ENCODE measurements at places on chromosomes 6 and 20.

DNA sequence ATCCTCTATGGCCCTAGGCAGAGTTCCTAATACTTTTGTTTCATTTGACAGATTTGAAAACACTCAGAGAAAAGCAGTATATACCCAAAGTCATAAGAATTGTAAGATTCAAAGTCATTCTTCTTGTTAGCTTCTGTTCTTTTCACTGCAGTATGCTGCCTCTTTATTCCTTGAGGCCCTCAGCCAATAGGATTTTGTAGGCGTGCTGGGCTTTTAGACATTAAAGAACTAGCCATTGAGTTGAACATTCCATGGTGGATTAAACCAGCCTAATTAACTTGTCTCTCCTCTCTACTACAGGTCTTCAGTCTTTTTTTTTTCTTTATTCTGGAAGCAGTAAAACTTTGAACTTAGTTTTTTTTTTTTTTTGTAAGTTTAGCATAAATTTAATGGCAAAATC is 186.3 kb downstream of the PLCB4 start:
- no peak for DNase-seq

DNA sequence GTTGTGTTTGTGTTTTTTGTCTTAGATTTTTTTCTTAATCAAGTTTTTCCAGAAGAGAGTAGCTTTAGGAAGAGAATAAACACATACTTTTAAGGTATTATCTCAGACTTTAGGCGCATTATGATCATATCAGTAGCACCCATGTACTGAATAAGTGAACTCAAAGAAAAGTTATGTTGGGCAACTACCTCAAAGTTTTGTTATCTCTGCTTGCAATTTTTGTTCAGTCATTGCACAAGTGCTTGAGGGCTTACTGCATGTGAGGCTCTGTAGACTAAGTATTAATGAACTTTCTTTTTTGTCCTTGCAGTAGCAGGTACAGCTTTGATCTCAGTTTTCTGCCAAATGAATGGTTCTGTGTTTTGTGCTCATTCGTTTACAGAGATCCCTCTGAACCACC is 189.0 kb downstream of the SLC16A10 start:
- no peak for DNase-seq

DNA sequence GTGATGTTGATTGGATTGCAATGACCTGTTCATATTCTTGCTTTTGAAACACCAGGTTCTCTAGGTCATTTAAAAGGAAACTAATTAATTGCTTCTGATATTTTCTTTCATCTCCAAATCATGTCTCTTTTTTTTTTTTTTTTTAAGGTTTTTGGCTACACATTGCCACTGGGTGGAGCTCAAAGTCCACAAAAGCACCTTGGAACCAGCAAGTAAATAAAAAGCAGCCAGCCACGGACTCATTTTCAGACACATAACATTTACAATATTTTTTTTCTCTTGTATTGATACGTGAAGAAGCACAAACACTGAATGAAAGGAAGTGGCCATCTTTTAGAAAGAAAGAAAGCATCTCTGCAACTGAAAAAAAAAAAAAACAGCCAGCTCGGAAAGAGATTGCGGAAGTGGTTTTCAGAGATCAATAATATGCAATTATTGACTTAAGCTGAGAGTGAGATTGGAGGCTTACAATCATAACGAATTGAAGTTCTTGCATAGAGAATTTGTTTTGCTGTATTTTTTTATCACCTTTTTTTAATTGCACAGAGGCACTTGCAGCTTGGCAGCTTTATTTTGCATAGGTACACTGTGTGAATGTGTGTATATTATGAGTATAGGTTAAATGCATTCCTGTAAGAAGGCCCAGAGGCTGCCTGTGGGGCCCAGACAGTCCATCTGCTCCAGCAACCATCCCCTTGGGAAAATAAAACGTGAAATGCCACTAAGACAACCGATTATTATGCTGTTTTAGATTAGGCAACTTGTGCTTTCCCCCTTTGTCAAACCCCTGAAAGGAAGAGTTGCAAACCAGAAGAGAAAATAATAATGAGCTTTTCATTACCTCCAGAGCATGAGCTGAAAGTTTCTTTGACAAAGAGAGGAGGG is 28.2 kb downstream of the CGA start:
- DNase-seq = peak; percentile 70

- no peak for DNase-seq
These were observed 34.8 kb upstream of the GABRR1 start for GRCh38 chr6:89251976-89252375.

DNA sequence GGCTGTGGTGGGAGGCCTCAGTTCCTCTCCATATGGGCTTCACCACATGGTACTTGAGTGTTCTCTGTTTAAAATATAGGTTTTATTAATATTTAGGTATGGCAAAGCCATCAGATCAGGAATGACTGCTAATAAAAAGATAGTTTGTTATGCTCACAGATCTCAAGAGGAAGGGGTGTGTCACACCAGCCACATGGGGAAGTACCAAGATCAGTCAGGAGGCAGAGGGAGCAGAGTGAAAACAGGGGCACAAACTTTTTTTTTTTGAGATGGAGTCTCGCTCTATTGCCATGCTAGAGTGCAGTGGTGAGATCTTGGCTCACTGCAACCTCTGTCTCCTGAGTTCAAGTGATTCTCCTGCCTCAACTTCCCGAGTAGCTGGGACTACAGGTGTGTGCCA is 92.1 kb upstream of the GCM1 start:
- DNase-seq = no peak

DNA sequence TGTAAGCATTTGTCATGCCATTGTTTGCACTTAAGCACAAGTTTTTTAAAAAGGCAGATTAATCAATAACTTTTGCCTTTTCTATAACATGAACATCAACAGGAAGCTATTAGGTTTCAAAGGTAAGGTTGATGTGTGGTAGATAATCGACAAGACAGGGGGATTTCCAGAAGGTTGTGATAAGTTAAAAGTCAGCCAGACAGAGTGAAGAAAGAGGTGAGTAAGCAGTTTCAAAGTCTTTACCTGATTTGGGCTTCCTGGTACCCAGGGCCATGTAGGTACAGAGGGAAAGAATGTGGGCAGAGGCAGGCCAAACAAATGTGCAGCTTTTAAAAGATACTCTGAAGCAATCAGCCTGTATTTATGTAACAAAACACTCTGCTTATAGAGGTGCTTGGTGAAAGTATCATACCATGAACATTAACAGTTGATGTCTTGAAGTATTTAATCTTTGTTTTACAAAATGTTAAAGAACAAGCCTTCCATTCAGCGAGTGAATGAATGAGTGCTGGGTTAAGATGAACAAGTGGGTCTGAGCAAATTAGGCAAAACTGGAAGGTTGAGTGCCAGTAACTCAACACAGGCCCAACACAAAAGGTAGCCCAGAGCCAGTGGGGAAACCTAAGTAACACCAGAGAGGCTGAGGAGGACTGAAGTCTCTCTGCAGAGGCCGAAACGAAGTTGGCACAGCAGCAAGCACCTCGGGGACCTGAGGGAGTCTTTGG is 60.2 kb downstream of the LRRC1 start:
- DNase-seq = no peak

DNA sequence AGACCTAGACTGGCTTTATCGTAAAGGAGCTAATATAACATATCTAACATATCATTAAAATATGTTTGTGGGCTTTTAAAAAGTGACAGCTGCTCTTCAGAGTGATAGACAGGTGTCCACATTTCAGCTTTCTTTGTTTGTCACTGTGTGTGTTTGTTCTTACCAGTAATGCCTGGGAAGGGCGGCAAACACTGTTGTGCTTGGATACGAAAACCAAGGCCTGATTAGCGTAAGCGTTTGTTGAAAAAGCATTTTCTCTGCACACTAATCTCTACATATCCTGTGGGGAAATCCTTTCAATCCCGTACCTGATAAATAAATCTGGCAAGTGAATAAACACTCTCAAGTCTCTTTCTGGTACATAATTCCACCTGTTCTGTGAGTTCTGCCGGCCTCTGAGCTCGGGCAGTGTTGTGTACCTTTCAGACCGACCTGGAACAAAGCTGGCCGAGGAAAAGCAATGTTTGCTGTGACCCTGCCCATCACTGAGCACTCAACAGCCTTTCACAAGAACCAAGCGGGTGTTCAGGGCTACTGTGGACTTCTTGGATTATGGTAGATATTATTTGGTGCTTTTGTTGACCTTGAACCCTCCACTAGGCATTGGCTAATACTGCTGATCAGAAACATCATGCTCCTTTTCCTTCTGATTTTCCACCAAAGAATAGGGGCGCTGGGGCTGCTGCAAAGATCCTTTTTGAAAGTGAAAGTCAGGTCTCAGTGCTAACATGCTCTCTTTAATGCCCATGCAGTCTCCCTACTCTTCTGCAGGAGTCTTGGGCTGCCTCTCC is 100.4 kb downstream of the CD83 start:
- no peak for DNase-seq

- no peak for DNase-seq
These were observed 98.9 kb downstream of the FYN start for GRCh38 chr6:111774346-111774703.

DNA sequence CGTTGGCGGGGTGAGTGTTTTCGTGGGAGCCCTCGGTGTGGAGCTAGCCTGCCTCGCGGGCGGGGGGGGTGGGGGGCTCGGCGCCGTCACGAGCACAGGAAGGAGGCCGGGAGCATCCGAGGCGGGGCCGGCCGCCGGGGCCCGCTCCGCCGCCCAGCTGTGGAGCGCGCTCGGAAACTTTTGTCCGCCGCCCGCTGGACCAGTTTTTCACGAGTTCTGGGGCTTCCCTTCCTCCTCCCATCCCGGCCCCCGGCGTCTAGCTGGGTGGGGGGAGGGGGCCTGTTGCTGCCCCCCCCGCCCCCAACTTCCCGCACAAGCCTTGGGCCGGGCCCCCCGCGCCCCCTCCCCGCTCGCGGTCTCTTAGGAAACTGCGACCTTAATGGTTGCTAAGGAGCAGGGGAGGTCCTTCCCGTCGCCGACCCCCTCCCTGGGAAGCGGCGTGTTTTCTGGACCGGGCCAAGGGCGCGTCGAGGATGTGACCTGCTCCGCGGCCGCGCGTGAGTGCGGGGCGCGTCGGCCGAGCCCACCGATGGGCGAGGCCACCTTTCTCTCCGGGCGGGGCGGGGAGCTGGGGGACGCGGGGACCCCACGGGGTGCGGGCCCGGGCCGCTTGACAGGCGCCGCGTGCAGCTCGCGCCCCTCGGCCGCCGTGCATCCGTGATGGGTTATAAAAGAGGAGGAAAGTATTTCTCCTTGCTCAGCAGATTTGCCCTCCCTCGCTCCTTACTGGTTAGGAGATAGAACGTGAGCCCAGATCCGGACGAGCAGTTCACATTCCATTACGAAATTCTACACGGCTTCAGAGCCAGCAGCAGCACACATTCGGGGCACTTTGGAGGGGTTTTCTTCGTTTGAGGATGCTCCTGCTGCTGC is 1.4 kb downstream of the RREB1 start:
- DNase-seq = no peak

GRCh38 chr6:129236001-129236517 is 353.1 kb downstream of the LAMA2 start:
- DNase-seq = no peak

DNA sequence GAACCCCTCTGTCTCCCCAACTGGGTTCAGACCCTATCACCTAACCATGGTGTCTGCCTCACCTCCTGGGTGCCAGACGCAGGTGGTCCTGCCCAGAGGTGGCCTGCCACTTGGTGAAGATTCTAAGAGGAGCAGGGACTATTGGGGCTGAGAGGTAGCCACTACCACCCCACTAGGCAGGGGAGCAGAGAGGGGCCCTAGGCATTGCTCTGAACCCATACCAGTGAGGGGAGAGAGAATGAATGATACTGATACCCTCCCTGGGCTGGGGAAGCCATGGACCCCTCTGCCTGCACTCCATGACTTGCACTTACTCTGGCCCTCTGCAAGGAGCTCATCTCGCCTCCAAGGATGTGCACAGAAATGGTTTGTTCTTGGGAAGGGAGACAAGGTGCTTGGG is 31.7 kb upstream of the SPDEF start:
- no peak for DNase-seq

- no peak for DNase-seq
These were observed 10.6 kb downstream of the TAAR1 start for GRCh38 chr6:132648356-132648755.

- no peak for DNase-seq
These were observed 192.6 kb upstream of the SALL4 start for GRCh38 chr20:51994751-51995417.

DNA sequence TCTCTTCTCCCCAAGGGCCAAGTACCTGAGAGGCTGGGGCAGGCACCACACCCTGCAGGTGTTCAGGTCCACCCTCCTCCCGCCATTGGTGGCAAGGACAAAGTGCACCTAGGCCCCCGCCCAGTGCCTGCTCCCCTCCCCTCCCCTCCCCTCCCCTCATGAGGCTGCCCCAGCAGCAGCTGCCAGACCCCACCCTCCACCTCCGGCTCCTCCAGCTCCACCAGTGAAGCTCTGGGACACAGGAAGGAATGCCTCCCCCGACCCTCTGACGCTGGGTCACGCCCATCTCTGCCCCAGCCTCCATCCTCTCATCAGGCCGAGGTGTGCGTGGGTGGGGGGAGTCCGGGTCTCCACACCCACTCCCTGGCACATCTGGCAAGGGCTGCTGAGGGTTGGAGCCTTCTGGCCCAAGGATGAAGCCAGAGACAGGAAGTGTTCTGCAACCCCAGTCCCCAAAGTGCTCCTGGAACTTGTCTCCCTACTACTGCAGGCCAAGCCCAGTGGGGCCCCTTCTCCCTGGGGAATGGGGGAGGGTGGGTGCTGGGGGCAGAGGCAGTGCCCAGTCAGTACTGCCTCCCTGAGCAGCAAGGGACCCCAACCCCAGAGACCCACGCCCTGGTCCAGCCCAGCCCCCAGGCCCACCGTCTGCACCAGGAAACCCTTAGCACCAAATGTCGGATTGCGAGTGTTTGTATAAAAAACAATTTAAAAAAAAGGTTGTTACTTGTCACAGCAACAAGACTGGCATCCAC is 1.6 kb upstream of the UCKL1 start:
- DNase-seq = no peak

DNA sequence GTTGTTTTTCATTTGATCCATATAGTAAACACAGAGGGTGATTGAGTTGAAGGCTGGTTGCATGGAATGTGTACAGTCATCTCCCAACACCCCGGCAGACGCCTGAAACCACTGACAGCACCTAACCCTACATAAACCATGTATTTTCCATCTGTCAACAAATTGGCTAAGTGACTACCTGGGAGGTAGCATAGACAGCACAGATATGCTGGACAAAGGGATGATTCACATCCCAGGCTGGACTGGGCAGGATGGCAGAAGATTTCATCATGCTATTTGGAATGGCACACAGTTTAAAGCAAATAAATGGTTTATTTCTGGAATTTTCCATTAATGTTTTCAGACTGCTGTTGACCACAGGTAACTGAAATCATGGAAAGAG is 4.4 kb upstream of the VIP start:
- DNase-seq = no peak

DNA sequence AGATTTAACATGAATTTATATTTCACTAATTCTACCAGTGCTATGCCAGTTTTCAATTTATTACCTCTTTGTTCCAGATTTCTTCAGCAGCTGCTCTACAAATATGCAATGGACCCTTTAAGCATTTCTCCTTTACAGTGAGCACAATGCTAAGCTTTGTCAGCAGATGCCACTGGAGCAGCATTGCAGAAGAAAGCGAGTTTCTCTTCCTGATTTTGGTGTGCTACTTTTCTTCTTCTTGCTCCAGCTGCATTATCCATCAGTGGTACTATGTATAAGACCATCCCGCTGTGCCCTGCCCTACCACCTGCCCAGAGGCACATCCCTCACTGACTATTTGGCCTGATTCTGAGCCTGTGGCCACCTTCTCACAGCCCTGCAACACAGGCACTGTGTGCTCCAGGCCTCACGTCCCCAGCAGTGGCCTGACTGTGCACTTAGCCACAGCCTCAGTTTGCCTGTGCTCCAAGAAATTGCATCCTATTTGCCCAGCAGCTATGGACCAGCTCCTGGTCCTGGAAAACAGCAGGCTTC is 84.1 kb downstream of the TNFAIP3 start:
- no peak for DNase-seq
